Mesothelial cell of epicardium (in vitro differentiated cells): ENCODE measurements at places on chromosomes 7 and 10. TPM values are rescaled to one million over a fixed set of nuclear protein-coding genes. Genes with fewer than 3 reads are reported as not detected.

GRCh38 chr10:97850446-97850845, 803 bp downstream of the GOLGA7B start:
- no peak for DNase-seq

DNA sequence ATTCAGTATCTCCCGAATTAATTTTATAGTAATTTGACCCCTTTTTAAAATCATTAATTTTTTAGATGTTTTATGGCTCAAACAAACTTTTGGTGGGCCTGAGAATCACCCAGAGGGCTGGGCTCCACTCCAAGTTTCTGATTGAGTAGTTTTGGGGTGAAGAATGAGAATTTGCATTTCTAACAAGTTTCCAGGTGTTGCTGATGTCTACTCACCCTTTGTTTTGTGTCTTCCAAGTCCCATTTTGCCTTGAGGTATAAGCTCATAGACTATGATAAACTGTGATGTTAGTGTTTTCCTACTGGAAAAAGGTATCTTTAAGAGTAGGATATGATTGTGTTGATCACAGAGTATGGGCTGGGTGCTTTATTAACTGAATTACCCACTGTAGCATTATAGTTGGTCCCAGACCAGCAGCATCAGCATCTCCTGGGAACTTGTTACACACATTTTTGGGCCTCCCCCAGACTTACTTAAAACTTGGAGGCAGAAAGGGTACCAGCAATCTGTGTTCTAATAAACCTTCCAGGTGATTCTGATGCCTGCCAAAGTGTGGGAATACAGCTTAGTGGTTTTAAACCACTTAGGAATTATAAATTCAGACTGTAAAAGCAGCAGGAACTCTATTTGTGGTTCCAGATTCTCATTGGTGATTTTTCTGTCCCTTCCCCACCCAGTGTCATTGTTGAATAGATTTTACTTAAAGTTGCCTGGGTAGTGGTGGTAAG, 19.1 kb downstream of the ZNRF2 start:
- no peak for DNase-seq

DNA sequence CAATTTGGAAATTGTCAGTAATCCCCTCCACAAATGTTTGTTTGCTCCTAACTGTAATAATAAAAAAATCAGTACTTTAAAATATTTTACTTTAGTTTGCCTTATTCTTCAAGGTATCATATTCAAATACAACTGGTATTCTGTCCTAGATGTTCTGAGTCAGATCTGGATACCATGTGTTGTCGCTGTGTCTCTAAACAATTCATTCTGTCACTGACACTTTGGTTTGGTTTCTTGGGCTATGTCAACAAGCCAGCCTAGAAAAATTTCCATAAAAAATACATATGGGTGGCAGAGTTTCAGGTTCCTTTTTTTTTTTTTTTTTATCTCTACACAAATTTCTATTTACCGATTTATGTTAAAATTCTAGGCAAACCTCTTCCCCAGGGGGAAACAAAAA, 33.2 kb upstream of the SEMA3D start:
- no peak for DNase-seq

OPN1SW gene
- not detected in 3 replicates for total RNA-seq

DNA sequence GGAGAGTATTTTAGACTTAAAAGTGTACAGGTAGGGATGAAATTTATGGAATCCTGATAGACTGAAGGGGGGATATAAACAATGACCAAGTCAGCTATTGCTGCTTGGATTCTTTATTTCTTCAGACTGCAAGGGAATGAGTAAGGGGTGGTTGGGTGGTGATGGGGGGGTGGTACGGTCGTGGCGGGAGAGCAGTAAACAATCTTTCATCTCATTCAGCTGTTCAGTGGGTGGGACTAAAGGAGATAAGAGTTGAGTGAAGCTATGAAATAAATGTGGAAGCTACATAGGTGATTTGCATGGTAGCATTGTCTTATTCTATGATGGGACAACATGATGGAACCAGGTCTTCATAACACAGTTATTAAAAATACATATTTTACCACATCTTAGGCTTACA, 1.8 kb downstream of the SEPTIN7 start:
- DNase-seq, result no peak
